ENCODE measurements at places on chromosomes 12 and 14.

- no peak for DNase-seq
Measured at GRCh38 chr12:75996861-75997447, 34.6 kb downstream of the PHLDA1 start.

DNA sequence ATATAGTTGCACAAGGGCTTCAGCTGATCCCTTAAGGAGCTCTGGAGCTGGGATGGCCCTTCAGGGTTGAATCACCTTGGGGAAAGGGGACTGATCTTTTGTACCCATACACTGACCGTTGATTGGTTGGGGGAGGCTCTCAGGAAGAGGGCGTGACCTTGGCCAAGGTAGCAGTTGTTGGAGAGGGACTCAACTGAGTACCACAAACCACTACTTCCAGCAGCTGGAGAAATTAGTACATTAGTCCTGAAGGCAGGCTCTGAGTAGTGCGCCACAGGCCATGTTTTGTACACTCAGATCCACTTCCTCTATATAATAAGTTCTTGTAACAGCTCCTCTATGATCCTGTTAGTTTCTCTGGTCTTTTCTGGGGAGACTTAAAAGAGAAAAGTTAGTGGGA lies 317.6 kb downstream of the CCDC91 start:
- DNase-seq, result no peak

- no peak for DNase-seq
Measured at GRCh38 chr12:43493261-43493797, 58.7 kb downstream of the ADAMTS20 start.

- DNase-seq, result no peak
Measured at GRCh38 chr12:44812062-44812461, 64.1 kb downstream of the NELL2 start.

DNA sequence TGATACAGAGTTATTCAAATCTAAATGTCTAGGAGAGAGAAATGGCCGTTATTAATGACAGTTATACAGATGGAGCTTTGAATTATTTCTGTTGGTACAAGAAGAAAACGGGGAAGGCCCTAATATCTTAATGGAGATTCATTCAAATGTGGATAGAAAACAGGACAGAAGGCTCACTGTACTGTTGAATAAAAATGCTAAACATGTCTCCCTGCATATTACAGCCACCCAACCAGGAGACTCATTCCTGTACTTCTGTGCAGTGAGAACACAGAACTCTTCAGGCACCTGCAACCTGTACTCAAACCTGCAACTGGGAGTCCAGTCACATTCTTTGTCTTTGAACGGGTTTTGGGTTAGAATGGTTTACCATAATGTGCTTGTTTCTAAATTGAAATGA lies 403.2 kb downstream of the DAD1 start:
- no peak for DNase-seq

DNA sequence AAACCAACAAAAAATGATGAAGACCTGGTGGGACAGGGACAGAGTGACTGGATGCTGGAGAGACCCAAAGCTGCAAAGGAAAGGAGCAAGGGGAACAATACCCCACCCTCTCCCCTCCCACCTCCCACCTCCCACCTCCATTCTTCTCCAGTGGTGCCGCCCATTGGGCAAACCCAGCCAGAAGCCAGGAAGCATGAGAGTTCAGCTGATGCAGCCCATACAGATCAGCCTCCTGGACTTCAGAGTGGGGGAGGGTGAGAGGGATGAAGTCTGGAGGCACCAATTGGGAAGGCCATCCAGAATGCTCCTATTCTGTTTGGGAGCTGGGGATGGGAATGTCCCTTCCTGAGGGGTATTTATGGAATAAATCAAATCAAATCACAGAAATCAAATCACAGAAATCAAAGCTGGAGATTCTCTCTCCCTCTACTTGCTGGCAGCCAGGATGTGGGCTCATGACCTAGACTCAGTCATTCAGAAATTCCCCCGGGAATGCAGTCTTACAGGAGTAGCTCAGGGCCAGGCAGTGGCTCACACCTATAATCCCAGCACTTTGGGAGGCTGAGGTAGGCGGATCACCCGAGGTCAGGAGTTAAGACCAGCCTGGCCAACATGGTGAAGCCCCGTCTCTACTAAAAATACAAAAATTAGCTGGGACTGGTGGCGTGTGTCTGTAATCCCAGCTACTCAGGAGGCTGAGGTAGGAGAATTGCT lies 31.1 kb downstream of the IRF2BPL start:
- no peak for DNase-seq

- DNase-seq, result no peak
Measured at GRCh38 chr14:77786148-77786547, 13.8 kb upstream of the ADCK1 start.

DNA sequence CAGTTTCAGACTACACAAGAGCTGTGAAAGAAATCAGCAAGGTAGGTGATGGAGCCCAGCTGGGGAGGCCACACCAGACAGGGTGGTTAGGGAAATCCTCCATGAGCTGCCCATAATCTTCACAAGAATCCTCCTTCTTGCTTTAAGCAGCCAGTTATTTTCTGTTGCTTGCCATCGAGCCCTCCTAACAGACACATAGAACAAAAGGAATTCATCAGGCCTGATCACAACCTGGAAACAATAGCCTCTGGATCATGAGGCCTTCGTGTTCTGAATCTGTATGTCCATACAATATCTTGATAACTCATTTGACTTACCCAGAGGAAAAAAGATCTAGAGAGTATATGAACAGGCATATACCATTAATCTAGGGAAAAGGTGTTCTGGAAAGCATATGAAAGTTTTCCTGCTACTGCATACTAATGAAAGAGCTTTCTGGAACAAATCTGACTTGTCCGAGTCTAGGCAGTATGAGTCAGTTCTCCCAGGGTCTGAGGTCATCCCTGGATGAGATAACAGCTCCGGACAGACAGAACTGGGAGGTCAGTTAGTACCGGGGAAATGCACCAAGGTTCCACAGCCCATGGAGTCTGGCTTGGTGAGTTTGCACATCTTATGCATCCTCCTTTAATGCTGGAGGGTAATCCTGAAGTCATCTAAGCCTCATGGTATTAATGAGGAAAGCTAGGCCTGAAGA lies 52.8 kb upstream of the ELK3 start:
- DNase-seq, result no peak

All from DMS 273 treated with DMSO at 0.1 percent for 48 hours (cell line).